Activated CD4-positive, alpha-beta memory T cell treated with anti-CD3 and anti-CD28 coated beads for 36 hours (primary cell): ENCODE measurements at places on chromosomes 5 and 9. TPM values are rescaled to one million over a fixed set of nuclear protein-coding genes. Genes with fewer than 3 reads are reported as not detected.

- peaks cover 15% of the 10 kb centered on the region for H3K36me3 ChIP-seq
- peak overlapping the region; percentile 94 for H3K27ac ChIP-seq
- H3K27me3 ChIP-seq = no peaks in the 10 kb centered on the region
- peak overlapping the region; percentile 98 for H3K4me3 ChIP-seq
- peaks cover 30% of the 10 kb centered on the region for H3K4me1 ChIP-seq
Measured at GRCh38 chr9:136482046-136482792, 621 bp downstream of the SEC16A start.

ODF2 gene
- total RNA-seq = 68.9 TPM

GRCh38 chr5:168947212-168947868, 353.6 kb downstream of the SLIT3 start:
- H3K4me3 ChIP-seq = no peak overlapping the region
- no peak overlapping the region for H3K27ac ChIP-seq
- peaks cover 13% of the 10 kb centered on the region for H3K4me1 ChIP-seq
- no peaks in the 10 kb centered on the region for H3K27me3 ChIP-seq

DNA sequence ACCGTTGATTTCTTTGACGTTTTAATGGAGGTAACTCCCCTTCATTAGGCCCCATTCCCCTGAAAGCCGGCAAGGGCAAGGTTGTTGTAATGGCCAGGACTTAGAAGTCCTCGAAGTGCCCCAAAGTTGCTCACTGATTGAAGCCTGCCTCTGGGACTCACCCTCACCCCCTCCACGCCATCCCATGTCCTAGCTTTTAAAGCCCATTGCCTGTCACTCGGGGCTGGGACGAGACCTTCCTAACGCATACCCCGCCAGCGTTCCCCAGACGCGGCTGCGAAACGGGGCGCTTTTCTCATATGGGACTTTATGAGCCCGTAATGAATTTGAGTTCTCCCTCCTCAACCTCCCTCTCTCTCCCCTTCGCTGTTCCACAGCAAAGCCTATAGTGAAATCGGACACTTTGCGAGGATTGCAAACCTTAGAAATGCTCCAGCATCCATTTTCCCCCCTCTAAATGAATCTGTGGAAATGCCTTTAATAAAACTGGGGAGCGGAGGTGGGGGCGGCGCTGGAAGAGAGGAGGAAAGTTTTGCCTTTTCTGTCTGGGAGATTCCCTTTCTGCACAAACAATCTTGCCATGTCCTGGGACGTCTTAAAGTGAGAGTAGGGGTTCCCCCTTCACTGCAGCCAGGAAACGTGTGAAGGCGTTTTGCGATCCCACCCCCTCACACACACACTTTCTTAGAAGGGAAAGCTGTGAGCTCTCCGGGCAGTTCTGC, 1.5 kb downstream of the PAPPA start:
- H3K4me1 ChIP-seq = peaks cover 12% of the 10 kb centered on the region
- H3K4me3 ChIP-seq = no peak overlapping the region
- H3K27me3 ChIP-seq = peaks cover 62% of the 10 kb centered on the region
- DNase-seq = no peak
- no peaks in the 10 kb centered on the region for H3K36me3 ChIP-seq

DNA sequence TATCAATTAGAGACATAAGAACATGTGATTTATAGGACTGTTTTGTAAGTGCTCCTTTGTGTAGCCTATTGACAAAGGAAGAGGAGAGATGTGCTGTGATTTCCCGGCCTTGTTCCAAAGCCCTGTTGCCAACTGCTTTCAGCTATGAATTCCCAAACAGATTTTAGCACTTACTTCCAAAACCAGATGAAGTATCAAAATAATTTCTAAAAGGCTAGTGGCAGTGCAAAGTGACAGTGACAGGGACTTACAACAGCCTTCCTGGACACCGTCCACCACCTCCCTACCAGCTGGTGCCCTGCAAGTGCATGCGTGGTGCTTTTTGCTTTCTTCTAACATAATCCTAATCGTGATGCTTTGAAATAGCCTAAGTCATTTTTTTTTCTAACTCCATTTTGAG, 254.1 kb upstream of the ACTBL2 start:
- H3K27ac ChIP-seq = no peak overlapping the region
- DNase-seq = no peak
- peaks cover 2% of the 10 kb centered on the region for H3K27me3 ChIP-seq
- no peaks in the 10 kb centered on the region for H3K4me1 ChIP-seq

SLC6A7 gene
- not detected for total RNA-seq

HCN1 gene
- total RNA-seq = not detected

DNA sequence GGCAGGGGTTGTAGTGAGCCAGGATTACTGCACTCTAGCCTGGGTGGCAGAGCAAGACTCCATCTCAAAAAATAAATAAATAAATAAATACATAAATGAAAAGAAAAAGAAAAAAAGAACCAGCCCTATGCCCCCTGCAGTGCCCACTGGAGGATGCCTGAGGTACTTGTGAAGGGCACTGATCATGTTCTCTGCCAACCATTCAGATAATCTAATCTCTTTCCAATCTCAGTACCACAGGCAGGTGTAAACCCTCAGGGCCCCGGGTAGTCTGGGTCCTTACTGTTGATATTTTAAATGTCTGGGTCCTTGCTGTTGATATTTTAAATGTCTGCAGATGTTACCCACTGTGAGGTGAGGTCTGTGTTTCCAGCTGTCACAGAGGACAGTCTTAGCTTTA, 321.8 kb upstream of the ADCY2 start:
- no peak overlapping the region for H3K4me3 ChIP-seq
- H3K36me3 ChIP-seq = no peaks in the 10 kb centered on the region
- DNase-seq = no peak
- no peak overlapping the region for H3K27ac ChIP-seq

- no peaks in the 10 kb centered on the region for H3K36me3 ChIP-seq
- DNase-seq = peak; percentile 42
- H3K27ac ChIP-seq = no peak overlapping the region
- peaks cover 17% of the 10 kb centered on the region for H3K4me1 ChIP-seq
Measured at GRCh38 chr9:135989722-135990467, 28.7 kb upstream of the UBAC1 start.

DNA sequence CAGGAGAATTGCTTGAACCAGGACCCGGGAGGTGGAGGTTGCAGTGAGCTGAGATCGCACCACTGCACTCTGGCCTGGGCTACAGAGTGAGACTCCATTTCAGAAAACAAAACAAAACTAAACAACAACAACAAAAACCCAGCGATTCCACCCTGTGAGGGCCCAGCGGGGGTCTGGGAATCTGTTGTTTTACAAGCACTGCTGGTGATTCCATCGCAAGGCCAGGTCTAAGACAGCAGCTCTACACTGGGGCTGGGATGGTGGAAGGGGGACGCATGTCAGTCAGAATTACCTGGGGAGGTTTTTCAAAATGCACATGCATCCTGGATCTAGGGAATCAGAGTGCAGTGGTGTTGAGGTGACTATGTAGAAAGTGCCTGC, 90.9 kb downstream of the ANKRD55 start:
- H3K27me3 ChIP-seq = no peaks in the 10 kb centered on the region
- H3K4me3 ChIP-seq = no peak overlapping the region
- H3K4me1 ChIP-seq = peaks cover 59% of the 10 kb centered on the region

KYAT1 gene
- total RNA-seq = 18.1 TPM

SHROOM1 gene
- total RNA-seq = 1.2 TPM

INSYN2B gene
- not detected for total RNA-seq

GRCh38 chr5:109656829-109657228, 32.9 kb upstream of the MAN2A1 start:
- H3K27me3 ChIP-seq = peaks cover 4% of the 10 kb centered on the region
- H3K27ac ChIP-seq = no peak overlapping the region
- H3K36me3 ChIP-seq = no peaks in the 10 kb centered on the region
- peaks cover 23% of the 10 kb centered on the region for H3K4me1 ChIP-seq
- DNase-seq = peak; percentile 73
- H3K4me3 ChIP-seq = no peak overlapping the region

ARL14EPL gene
- total RNA-seq = not detected

DNA sequence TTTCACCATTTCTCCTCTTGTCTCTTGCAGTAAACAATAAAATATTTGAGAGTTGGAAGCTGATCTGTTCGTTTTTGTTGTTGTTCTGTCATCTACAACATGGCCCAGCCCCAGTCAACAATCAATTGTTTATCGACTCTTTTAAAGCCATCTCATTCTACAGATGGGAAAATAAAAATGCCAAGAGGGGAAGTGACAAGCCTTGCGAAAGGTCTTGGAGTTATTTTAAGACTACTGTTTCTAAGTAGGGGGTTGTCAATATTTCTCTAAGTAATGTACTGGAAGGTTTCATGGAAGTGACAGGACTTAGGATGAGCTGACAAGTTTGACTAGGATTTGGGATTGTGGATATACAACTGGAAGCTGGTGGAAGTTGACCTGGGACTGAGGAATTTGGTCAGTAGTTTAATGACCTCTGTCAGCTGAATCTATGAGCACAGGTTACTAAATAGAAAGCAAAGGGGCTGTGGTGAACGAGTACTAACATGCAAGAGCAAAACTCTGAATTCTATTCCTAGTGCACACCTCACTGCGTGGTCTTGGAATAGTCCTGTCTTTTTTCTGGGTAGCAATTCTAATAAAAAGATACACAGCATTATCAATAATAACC, 57.5 kb upstream of the ADRB2 start:
- H3K4me3 ChIP-seq = no peak overlapping the region
- H3K4me1 ChIP-seq = no peaks in the 10 kb centered on the region
- H3K27ac ChIP-seq = no peak overlapping the region
- no peaks in the 10 kb centered on the region for H3K36me3 ChIP-seq
- no peak for DNase-seq
- peaks cover 33% of the 10 kb centered on the region for H3K27me3 ChIP-seq

GRCh38 chr9:122923947-122924346, 7.4 kb downstream of the ZBTB26 start:
- H3K36me3 ChIP-seq = peaks cover 3% of the 10 kb centered on the region
- H3K27ac ChIP-seq = no peak overlapping the region
- DNase-seq = no peak
- peaks cover 4% of the 10 kb centered on the region for H3K4me1 ChIP-seq

SEMA4D gene
- total RNA-seq = 159 TPM

GRCh38 chr5:158868546-158868945, 231.2 kb downstream of the EBF1 start:
- H3K4me1 ChIP-seq = no peaks in the 10 kb centered on the region
- no peaks in the 10 kb centered on the region for H3K36me3 ChIP-seq
- no peak for DNase-seq
- no peak overlapping the region for H3K4me3 ChIP-seq

GRCh38 chr9:107815782-107816560, 326.4 kb upstream of the KLF4 start:
- no peaks in the 10 kb centered on the region for H3K27me3 ChIP-seq
- no peaks in the 10 kb centered on the region for H3K4me1 ChIP-seq
- no peak overlapping the region for H3K27ac ChIP-seq
- no peak for DNase-seq
- no peaks in the 10 kb centered on the region for H3K36me3 ChIP-seq
- no peak overlapping the region for H3K4me3 ChIP-seq

DNA sequence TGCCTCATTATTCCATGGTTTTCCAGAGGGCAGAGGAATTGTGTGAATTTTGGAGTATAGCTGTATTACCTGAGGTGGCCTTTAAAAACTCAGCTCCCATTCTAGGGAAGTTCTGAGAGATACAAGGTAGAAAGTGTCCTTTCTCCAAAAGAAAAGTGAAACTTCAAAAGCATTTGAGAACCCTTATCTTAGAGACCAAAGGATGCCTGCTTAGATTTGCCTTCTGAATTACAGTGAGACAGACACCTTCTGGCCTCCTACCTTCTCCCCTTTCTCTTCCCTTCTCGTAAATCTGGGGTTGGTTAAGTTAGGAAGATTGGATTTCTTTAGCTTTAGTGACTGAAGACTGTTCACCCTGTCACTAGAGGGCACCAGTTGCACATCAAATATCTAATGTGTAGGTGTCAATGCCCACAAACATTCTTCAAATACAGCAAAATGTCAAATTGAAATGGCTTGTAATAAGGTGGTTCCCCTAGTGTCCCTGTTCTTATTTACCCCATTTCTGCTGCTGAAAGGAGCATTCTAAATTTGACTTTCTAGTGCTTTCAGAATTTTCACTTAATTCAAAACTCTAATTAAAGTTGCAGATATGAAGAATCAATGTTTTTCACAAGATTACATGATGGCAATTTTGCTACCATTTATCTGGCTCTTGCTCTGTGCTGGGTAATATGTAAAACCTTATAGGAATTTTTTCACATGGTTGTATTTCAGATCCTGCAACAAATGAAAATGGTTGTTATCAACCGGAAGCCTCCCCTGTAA, 46.7 kb downstream of the PRRC1 start:
- DNase-seq = peak; percentile 38
- H3K4me3 ChIP-seq = no peak overlapping the region
- H3K27me3 ChIP-seq = peaks cover 26% of the 10 kb centered on the region
- H3K4me1 ChIP-seq = peaks cover 5% of the 10 kb centered on the region

GRCh38 chr5:103094737-103095136, 25.2 kb downstream of the GIN1 start:
- H3K4me3 ChIP-seq = no peak overlapping the region
- peaks cover 39% of the 10 kb centered on the region for H3K36me3 ChIP-seq
- no peaks in the 10 kb centered on the region for H3K4me1 ChIP-seq
- no peak for DNase-seq
- no peaks in the 10 kb centered on the region for H3K27me3 ChIP-seq

GRCh38 chr9:69674716-69675438, 2.7 kb upstream of the APBA1 start:
- no peaks in the 10 kb centered on the region for H3K36me3 ChIP-seq
- H3K27me3 ChIP-seq = peaks cover 22% of the 10 kb centered on the region
- H3K4me1 ChIP-seq = peaks cover 16% of the 10 kb centered on the region

GRCh38 chr5:68189613-68190012, 25.9 kb upstream of the PIK3R1 start:
- no peak overlapping the region for H3K4me3 ChIP-seq
- H3K27ac ChIP-seq = no peak overlapping the region
- no peaks in the 10 kb centered on the region for H3K27me3 ChIP-seq
- DNase-seq = no peak

- DNase-seq = no peak
- H3K4me3 ChIP-seq = no peak overlapping the region
- H3K4me1 ChIP-seq = no peaks in the 10 kb centered on the region
Measured at GRCh38 chr5:17305017-17305416, 87.6 kb downstream of the BASP1 start.

HK3 gene
- total RNA-seq = 0.62 TPM

DNA sequence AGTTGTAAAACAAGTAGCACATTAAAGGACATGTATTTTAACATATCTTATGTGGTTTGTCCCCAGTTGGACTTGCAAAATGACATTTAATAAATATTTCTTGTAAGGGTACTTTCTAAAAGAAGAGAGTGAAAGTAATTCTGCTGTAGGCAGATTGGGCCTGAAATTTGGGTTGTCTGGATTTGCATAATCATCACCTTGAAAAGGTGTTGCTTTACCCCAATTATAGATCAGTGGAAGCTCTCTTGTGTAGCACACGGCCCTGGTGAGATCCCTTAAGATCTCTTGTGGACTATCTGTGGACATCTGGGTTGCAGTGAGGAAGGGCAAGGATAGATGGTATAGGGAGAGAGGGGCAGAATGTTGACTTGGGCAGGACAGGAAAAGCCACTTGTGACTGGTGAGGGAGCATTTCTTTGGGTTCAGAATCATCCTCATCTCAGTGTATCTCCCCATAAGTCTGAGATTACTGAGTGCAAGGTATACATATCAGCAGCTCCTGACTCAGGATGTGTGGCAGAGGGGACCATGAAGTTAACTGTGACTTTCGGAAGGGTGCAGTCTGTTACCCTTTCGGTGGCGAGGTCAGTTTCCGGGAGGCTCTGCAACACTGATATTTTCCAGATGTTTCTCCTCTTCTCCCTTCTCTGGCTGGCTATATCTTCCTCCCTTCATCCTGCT, 2.0 kb upstream of the TNFAIP8 start:
- H3K27ac ChIP-seq = peak overlapping the region; percentile 90
- H3K36me3 ChIP-seq = peaks cover 34% of the 10 kb centered on the region
- peaks cover 69% of the 10 kb centered on the region for H3K4me1 ChIP-seq
- peak; percentile 76 for DNase-seq
- H3K27me3 ChIP-seq = no peaks in the 10 kb centered on the region
- H3K4me3 ChIP-seq = peak overlapping the region; percentile 62

- H3K27me3 ChIP-seq = peaks cover 3% of the 10 kb centered on the region
- H3K4me3 ChIP-seq = no peak overlapping the region
- H3K27ac ChIP-seq = no peak overlapping the region
- no peaks in the 10 kb centered on the region for H3K36me3 ChIP-seq
Measured at GRCh38 chr5:71695071-71695470, 24.0 kb upstream of the CARTPT start.

SKP2 gene
- total RNA-seq = 34.7 TPM
